ENCODE measurements at places on chromosomes 16 and 17.

DNA sequence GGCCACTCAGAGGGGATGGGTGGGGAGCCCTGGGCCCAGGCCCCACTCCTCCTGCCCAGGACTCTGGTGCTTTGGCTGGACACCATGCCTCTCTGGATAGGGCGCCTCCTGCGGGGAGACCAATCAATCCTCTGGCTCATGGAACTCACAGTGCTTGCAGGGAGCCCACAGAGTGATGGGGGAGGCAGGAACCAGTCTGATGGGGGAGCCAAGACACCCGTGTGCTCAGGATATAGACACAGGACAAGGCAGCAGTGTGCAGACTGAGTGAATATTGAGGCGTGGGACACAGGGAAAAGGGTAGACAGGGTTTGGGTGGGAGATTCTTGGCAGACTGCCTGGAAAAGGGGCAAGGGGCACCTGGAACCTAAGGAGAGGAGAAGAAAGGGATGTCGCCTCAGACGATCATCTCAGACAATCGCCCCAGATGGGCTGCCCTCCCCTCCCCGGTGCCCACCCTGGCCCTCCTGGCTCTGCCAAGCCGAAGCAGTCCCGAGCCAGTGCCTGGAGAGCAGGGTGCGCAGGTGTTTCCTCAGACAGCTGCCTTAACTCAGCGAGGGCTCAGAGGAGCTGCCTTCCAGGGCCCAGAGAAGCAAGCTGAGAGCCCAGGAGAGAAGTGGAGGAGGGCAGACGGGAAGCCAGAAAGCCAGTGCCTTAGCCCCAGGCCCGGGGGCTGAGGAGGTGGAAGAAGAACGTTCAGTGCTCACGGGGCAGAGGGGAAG lies 37.4 kb upstream of the DLX4 start:
- DNase-seq = no peak

DNA sequence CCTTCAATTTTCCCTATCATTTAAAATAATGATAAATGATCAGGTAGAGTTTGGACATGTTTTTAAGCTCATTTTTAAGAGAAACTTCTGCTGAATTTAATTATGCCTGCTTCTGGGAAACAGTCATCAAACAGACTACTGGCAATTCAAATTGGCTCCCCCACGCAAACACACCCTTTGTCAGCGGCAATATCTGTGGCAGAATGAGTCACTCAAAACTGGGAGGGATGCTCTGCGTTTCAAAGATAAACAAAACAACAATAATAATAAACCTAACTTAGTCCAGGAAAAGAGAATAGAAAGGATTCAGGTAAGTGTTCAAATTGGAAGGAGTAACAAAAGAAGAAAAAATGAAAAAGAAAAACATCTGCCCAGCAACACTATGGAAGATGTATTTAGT lies 108.1 kb upstream of the ERCC4 start:
- DNase-seq = no peak

DNA sequence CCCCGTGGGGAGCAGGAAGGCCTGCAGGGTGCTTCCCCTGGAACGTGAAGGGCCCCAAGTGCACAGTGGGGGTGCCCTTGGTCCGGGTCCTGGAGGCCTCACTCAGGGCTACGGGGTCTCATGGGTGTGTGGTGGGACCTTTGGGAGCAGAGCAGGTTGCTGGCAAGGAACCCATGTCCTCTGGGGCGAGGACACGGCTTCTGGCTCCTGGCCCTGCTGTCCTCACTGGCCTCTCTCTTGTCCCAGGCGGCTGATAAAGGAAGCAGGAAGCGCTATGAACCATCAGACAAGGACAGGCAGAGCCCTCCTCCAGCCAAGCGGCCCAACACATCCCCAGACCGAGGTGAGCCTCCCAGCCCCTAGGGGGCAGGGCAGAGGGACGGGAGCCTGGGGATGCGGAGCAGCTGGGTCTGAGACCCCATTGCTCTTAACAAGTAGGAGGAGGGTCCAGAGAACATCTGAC lies 9.8 kb upstream of the IL17C start:
- DNase-seq = no peak

- no peak for DNase-seq
These were observed 46.0 kb upstream of the TBX2 start for GRCh38 chr17:61353615-61354014.

DNA sequence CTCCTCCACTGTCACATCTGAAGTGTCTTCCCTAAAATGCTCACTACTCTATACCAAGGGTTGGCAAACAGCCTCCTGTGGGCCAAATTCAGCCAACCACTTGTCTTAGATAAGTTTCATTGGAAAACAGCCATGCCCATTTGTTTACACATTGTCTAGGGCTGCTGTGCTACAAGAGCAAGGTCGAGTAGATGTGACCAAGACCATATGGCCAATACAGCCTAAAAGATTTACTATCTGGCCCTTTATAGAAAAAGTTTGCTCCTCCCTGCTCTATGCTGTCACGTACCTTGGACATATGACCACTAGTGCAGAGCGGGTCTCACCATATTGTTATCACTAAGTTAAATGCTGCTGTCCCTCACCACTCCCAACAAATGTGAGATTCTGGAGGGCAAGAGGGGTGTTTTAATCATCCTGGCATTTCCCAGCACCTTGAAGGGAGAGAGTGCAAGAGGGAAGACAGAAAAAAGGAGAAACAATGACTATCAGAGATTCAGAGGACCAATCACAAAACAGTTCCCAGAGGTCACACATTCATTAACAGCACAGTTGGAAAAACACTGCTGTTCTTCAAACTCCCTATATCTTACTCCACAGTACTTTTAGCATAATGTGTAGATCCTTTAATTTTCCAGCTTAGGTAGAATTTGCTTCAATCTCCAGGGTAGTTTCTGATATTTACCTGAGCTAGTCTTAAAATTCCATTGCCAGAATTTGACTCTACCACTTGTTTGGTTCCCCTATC lies 13.2 kb downstream of the LSM12 start:
- DNase-seq = no peak

DNA sequence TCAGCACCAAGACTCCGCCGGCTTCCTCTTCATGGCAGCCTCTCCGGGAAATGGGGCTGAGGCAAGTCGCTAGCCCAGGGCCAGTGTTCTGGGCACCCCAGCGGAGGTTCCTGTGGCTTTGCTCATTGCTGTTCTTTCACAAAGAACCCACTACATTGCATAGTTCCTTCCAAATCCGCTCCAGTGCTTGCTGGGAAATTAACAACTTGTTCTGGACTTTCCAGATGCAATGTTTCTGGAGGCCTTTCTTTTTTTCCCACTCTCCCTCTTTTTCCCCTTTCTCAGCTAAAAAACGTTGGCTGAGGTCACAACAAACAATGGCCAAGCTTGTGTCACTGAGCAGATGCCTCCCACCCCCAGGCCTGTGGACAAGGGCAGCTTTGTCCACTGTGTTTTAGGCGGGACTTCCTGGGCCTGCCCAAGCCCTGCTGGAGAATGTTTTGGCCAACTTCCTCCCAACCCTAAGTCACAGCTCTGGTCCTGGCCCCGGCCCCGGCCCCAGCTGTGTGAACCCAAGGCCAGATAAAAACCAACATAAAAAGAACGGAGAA lies 131.5 kb upstream of the RCVRN start:
- no peak for DNase-seq

DNA sequence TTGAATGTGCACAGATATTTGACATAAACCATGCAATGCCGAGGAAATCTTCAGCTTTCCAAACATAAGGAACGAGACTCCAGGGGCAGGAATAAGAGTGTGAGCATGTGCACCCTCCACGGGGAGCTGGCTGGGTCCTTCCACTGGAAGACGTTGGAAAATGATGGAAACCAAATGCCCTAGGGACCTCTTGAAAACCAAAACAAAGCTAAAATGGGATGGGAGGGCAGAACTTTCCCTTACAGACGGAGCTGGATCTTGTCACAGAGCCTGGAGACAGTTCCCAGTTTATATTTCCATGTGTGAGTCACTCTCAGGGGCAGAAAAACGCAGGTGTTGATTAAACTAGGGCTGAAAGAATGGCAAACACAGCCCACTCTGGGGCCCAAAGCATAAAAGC lies 34.4 kb upstream of the DNAH17 start:
- DNase-seq = no peak

GRCh38 chr16:55488306-55488705 lies 9.3 kb downstream of the MMP2 start:
- DNase-seq = no peak

GRCh38 chr16:51383909-51384308 lies 232.8 kb upstream of the SALL1 start:
- no peak for DNase-seq

DNA sequence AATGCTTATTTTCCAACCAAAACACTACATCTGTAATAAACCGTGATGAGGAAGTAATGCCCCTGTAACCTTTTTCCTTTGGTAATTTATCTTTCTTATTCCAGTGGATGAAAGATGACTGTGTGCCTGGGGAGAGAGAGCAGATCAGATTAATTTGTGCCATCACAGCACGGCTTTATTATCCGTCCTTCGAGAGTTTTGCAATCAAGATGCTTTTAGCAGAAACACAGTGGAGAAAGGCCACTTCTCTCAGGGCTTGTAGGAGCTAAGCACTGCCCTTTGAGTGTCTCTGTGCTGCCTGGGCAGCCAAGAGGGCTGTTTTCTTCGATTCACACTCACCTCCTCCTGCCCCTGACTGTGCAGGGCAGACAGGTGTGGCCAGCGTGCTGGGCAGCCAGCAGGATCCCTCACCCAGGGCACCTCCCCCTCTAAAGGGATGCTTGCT lies 190.2 kb downstream of the PRKCA start:
- no peak for DNase-seq

GRCh38 chr17:35087731-35088355 lies 24.3 kb upstream of the RFFL start:
- DNase-seq = no peak

DNA sequence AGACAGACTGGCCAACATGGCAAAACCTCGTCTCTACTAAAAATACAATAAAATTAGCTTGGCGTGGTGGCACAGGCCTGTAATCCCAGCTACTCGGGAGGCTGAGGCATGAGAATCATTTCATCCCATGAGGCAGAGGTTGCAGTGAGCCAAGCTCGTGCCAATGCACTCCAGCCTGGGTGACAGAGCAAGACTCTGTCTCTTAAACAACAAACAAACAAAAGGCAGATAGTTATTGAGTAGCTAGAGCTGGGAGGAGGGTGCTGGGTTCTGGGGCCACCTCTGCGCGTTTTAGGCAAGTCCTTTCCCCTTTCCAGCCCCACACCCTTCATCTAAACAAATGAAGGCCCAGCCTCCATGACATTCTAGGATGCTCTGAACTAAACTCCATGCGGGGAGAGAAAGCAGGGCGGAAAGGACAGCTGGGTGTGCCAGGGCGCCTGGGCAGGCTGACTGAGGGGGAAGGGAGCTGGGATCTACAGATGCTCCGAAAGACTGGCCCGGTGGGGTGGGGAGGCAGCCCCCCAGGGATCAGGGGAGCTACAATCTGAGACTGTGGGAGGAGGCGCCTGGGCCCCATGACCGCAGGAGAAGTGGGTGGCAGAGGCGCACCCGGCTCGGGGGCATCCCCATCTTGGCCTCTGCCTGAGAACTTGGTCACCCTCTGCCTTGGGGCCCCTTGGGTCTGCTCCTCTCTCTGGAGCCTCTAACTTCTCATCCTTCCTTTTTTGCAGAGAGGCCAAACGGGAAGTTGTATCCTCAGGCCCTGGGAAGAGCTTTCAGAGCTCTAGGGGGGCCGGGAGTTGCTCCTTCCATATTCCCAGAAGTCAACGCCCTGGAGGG lies 910 bp downstream of the ITGAL start:
- DNase-seq = no peak

DNA sequence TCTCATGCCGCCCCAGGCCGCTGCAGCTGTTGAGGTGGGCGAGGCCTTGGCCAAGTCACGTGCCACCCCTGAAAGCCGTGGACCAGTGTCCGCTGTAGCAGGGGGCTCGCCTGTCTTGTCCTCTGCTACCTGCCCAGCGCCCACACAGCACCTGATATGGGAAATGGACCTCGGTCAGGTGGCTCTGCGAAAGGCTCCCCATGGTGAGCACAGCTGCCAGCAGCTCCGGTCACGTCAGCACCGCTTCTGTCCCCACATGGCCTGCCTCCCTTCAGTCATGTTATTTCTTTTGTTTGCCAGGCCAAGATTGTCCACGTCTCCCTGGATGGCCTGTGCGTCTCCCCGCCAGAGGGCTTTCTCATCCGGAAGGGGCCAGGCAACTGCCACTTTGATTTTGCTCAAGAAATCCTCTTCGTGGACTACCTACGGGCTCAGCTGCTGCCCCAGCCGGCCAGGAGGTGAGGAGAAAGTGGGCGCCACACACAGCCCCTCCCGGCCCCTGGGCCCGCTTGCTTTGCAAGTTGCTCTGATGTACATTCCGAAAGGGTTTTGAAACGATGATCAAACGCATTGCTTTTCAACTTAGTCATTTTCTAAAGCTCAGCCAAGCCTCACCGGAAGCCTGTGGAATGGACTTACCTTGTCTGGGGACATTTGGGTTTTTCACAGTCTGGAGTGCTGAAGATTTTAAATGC lies 219.8 kb downstream of the KATNIP start:
- no peak for DNase-seq

- DNase-seq = no peak
These were observed 534 bp downstream of the PRSS36 start for GRCh38 chr16:31149332-31149731.

GRCh38 chr17:2821868-2822267 lies 25.6 kb downstream of the RAP1GAP2 start:
- DNase-seq = no peak

- no peak for DNase-seq
These were observed 18.2 kb upstream of the BHLHA9 start for GRCh38 chr17:1251866-1252608.

DNA sequence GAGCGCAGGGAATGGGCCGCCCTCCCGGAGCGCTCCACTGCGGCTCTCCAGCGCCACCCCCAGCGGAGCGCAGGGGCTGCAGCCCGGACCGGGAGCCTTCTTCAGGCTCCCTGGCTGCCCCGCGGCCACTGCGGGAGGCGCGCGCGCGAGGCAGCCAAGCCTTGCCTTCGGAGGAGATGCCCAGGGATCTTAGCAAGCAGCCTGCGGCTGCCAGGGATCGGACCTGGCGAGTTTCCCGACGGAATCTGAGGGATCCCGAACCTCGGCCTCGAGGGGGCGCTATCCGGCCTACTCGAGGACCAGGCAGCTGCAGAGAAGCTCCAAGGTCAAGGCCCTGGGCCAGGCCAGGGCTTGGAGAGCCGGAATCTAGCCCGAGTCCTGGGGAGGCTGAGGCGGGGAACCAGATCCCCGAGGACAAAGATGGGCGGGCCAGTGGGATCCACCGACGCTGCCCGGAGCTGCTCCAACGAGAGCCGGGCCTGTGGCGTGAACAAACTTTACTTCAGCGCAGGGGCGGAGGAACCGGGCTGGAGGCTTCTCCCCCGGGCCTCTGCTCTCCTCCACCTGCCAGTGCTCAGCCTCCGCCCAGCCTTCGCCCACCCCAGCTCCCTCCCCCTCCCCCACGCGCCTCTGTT lies at the start of gene IRX6:
TSS of gene IRX6 (plus strand) at position 567 of the 635 bp plus-strand sequence. CDS start 889 bp downstream, outside the sequence.
- no peak for DNase-seq
